Ovary (tissue), 10 donors: ENCODE measurements at places on chromosomes 1 and 21. TPM values are rescaled to one million over a fixed set of nuclear protein-coding genes. Genes with fewer than 3 reads are reported as not detected.

DNA sequence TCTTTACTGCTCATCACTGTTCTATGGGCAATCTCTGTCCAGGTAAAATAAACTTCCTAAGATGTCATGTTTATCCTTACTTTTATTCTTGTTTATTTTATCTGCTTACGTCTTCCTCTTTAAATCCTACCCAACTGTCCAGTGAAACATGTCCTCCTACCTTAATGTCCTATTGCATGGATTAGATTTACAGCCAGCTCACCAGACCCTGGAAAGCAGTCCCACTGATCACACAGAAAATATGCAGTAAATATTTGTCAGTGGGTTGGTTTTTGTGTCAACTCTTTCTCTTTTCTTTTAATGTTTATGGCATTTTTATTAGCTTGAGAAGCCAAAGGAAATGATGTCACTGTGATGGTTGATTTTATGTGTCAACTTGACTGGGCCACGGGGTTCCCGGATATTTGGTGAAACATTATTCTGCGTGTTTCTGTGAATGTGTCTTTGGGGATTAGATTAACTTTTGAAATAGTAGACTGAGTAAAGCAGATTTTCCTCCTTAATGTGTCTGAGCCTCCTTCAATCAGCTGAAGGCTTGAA is 258.3 kb downstream of the SRGAP2C start:
- DNase-seq = no peak
- H3K27ac ChIP-seq = no peak overlapping the region
- H3K27me3 ChIP-seq = no peaks in the 10 kb centered on the region
- no peaks in the 10 kb centered on the region for H3K36me3 ChIP-seq
- no peaks in the 10 kb centered on the region for H3K4me1 ChIP-seq
- no peak overlapping the region for H3K4me3 ChIP-seq

GRCh38 chr1:72140222-72140621 is 142.1 kb downstream of the NEGR1 start:
- no peak for DNase-seq
- no peaks in the 10 kb centered on the region for H3K4me1 ChIP-seq
- H3K4me3 ChIP-seq = no peak overlapping the region
- H3K27me3 ChIP-seq = no peaks in the 10 kb centered on the region
- no peaks in the 10 kb centered on the region for H3K36me3 ChIP-seq
- no peak overlapping the region for H3K27ac ChIP-seq

The OR10Z1 gene
- total RNA-seq = not detected

- H3K4me3 ChIP-seq = no peak overlapping the region
- H3K27me3 ChIP-seq = no peaks in the 10 kb centered on the region
- no peak overlapping the region for H3K27ac ChIP-seq
Observed at GRCh38 chr21:37986751-37987399, 70.6 kb upstream of the KCNJ6 start.

The PROK1 gene
- 182 TPM for total RNA-seq

- H3K27ac ChIP-seq = no peak overlapping the region
- no peaks in the 10 kb centered on the region for H3K4me1 ChIP-seq
- no peak overlapping the region for H3K4me3 ChIP-seq
- H3K27me3 ChIP-seq = no peaks in the 10 kb centered on the region
- no peaks in the 10 kb centered on the region for H3K36me3 ChIP-seq
Observed at GRCh38 chr1:229757226-229757625, 131.2 kb downstream of the URB2 start.

GRCh38 chr21:34679051-34679450 is 10.3 kb downstream of the CLIC6 start:
- no peak overlapping the region for H3K27ac ChIP-seq
- no peaks in the 10 kb centered on the region for H3K27me3 ChIP-seq
- DNase-seq = no peak
- no peak overlapping the region for H3K4me3 ChIP-seq
- H3K36me3 ChIP-seq = no peaks in the 10 kb centered on the region
- H3K4me1 ChIP-seq = peaks cover under 1% of the 10 kb centered on the region

DNA sequence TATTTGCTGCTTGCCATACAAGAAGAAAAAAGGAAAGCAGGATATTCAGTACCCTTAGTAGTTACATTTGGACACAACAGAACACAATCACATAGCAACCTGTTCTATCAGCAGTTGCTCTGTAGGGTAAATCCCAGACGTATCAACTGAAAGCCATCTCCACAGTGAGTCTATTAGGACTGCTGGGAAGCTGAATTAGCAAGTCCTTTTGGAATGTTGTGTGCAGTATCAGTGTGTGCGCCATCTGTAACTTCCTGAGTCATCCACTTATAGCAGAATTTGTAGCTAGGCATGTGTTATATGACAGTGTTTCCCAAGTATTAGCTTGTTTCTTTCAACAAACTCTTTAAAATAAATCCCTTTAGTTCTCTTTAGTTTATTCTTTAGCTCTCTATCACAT is 21.3 kb downstream of the CCDC30 start:
- H3K27me3 ChIP-seq = no peaks in the 10 kb centered on the region
- H3K27ac ChIP-seq = no peak overlapping the region
- no peak overlapping the region for H3K4me3 ChIP-seq

The TAGLN2 gene
- 202 TPM for total RNA-seq

The UQCRHL gene
- 0.65 TPM for total RNA-seq

GRCh38 chr21:14080040-14080763 is 130.6 kb downstream of the LIPI start:
- H3K4me1 ChIP-seq = no peaks in the 10 kb centered on the region
- no peak overlapping the region for H3K27ac ChIP-seq
- no peaks in the 10 kb centered on the region for H3K27me3 ChIP-seq
- no peak overlapping the region for H3K4me3 ChIP-seq
- DNase-seq = no peak

DNA sequence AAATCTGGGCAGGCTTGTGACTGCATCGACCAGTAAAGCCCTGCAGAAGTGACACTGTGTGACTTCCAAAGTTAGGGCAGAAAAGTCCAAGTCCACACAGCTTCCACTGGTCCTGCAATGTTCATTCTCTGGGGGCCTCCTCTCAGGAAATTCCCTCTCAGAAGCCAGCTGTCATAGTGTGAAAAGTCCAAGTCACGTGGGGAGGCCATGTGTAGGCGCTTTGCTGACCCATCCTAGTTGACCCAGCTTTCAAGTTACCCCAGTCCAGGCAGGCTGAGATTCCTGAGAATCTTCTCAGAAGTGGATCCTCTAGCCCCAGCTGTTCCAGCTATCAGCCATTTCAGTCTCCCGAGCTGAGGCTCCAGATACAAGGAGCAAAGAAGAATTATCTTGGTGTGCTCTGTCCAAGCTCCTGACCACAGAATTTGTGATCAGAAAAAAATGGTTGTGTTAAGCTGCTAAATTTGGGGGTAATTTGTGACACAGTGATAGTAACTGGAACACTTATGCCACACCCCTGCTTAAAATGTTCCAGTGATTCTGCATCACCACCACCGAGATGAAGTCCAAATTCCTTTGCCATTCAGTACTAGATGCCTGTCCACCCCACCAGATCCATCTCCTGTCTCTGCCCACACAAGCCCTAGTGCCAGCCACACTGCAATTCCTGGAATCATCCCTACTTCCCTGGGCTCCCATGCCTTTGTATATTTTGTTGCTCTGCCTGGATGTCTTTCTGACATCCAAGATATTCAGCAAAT is 2.5 kb upstream of the STUM start:
- peaks cover 5% of the 10 kb centered on the region for H3K4me1 ChIP-seq
- no peak overlapping the region for H3K27ac ChIP-seq
- no peaks in the 10 kb centered on the region for H3K36me3 ChIP-seq
- H3K27me3 ChIP-seq = no peaks in the 10 kb centered on the region
- no peak overlapping the region for H3K4me3 ChIP-seq

DNA sequence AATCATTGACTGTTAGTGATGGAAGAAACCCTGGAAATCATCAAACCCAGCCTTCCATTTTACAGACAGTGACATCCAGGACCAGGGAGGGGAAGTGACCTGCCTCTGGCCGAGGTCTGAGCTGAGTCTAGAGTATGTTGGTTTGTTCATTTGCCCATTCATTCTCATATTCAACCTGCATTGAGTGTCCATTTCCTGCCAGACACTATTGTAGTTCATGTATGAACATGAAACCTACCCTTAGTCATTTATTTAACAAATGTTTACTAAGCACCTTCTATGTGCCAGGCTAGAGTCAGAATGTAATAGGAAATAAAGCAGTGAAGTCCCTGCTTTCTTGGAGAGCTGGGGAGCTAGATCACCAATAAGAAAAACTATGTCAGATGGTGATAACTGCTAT is 51.3 kb downstream of the KCND3 start:
- no peak overlapping the region for H3K4me3 ChIP-seq
- no peaks in the 10 kb centered on the region for H3K27me3 ChIP-seq
- no peak for DNase-seq
- H3K36me3 ChIP-seq = no peaks in the 10 kb centered on the region
- H3K4me1 ChIP-seq = no peaks in the 10 kb centered on the region

DNA sequence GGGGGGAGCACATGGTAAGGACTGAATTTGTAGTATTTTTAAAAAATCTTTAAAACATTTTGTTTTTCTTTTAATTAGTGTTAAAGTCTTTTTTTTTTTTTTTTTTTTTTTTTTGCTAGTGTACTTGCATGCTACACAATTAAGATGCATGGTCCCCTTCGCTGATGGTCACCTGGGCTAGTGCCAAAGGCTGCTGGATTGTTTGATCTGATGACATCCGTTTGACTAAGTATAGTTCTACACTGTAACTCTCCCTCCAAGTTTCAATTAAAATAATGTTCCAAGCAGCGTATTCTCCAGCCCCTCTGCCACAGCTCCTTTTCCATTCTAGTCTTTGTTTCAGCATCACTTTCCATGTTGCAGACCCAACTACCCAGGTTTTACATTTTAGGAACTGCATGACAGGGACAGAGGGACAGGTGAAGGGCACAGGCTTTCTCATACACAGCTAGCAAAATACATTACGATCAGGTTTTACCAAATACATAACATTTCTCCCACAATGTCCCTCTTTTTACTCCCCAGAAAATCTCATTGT is 852 bp upstream of the RAVER2 start:
- no peak overlapping the region for H3K27ac ChIP-seq
- no peaks in the 10 kb centered on the region for H3K27me3 ChIP-seq
- no peaks in the 10 kb centered on the region for H3K36me3 ChIP-seq

DNA sequence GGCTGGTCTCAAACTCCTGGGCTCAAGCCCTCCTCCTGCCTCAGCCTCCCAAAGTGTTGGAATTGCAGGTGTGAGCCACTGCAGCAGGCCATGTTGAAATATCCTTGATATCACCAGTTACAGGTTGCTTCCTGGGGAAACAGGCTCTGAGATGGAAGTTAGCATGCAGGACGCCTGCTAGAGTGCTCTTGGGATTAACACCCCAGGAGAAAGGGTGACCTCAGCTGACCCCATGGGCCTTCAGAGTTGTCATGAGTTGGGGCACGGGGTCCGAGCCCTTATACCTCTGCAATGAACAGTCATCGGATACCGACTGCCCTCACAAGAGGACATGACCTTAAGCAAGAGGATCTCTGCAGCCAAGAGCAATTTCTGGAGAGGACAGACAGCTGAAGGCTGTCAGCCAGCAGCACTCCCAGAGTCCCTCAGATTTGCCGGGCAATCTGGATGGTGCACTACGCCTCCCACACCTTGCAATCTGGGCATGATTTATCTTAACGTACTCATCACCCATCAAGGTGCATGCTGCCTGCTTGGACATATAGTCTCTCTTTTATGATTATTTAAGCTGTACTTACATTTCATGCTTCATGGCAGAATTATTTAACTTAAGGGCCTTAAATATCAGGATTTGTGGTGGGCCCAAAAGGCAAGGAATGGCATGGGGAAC is 134.6 kb downstream of the ADSS2 start:
- H3K27me3 ChIP-seq = no peaks in the 10 kb centered on the region
- no peak overlapping the region for H3K27ac ChIP-seq
- no peak overlapping the region for H3K4me3 ChIP-seq
- peaks cover under 1% of the 10 kb centered on the region for H3K4me1 ChIP-seq
- H3K36me3 ChIP-seq = no peaks in the 10 kb centered on the region

The PDZK1IP1 gene
- 0.60 TPM for total RNA-seq

DNA sequence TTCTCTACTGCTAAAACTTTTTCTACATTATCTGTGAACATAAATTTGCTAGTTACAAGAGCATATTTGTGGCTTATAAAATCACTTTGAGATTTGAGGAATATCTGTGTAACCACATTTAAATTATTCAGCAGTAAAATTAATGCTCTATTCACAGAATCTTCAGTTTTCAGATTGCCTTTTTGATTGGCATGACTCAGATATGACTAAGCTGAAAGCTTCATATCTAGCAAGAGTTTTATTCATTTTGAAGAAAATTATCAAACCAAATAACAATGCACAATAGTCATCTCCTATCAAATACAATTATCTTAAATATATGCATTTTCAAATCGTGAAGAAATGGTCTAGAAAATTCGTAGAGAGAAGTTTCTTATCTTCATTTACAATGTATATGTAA is 1498.2 kb upstream of the B3GALT2 start:
- no peak overlapping the region for H3K4me3 ChIP-seq
- no peak overlapping the region for H3K27ac ChIP-seq
- no peaks in the 10 kb centered on the region for H3K27me3 ChIP-seq
- no peak for DNase-seq
- H3K4me1 ChIP-seq = no peaks in the 10 kb centered on the region

The PGBD5 gene
- 0.12 TPM for total RNA-seq

DNA sequence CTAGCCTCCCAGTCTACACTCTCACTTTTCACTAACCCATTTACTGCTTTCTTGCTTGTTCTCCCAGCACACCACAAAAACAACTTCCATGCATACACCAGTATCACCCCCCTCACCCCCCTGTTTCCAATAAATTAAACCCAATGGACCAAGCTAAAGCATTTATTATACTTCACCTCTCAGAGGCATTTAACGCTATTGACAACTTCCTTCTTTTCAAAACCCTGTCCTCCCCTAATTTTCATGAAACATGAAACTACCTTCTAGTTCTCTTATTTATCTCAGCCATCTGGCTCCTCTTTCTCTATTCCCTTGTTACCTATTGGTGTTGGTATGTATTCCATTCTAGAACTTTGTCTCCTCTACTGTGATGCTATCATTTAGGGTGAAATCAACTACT is 32.3 kb downstream of the PTPRC start:
- DNase-seq = no peak
- H3K36me3 ChIP-seq = no peaks in the 10 kb centered on the region
- H3K27ac ChIP-seq = no peak overlapping the region
- H3K4me1 ChIP-seq = no peaks in the 10 kb centered on the region

The G0S2 gene
- total RNA-seq = 61.4 TPM

- no peak for DNase-seq
- H3K27ac ChIP-seq = no peak overlapping the region
- no peaks in the 10 kb centered on the region for H3K27me3 ChIP-seq
- no peaks in the 10 kb centered on the region for H3K36me3 ChIP-seq
- no peak overlapping the region for H3K4me3 ChIP-seq
Observed at GRCh38 chr1:36869826-36870225, 164.5 kb downstream of the GRIK3 start.

The SEMA4A gene
- 5.5 TPM for total RNA-seq

GRCh38 chr1:198651650-198652400 is 13.0 kb downstream of the PTPRC start:
- no peaks in the 10 kb centered on the region for H3K4me1 ChIP-seq
- no peak for DNase-seq
- H3K36me3 ChIP-seq = no peaks in the 10 kb centered on the region
- no peak overlapping the region for H3K4me3 ChIP-seq
- H3K27ac ChIP-seq = no peak overlapping the region
- H3K27me3 ChIP-seq = no peaks in the 10 kb centered on the region
